Activated naive CD4-positive, alpha-beta T cell treated with anti-CD3 and anti-CD28 coated beads, Interleukin-2, amount 50 U/mL, for 16 hours (primary cell): ENCODE measurements at places on chromosomes 6 and 20.
A peak's percentile ranks its signal among the peaks of the same experiment; 100 is the strongest.

DNA sequence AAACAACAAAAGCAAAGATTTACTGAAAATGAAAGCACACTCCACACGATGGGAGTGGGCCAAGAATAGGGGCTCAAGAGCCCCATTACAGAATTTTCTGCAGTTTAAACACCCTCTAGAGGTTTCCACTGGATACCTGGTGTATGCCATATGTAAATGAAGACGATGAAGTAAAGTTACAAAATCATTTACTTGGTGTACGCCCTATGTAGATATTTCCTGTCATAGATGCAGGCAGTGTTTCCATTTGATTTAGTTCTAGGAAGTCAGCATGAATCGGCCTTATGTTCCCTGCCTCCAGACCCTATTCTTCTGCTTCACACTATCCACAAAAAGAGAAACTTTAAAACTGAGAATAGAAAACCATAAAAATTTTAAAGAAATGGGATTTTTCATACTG, 404.4 kb upstream of the GJE1 start:
- no peak for DNase-seq

- DNase-seq: no peak
These were observed 14.7 kb upstream of the CDKN1A start for GRCh38 chr6:36663504-36664446.

- DNase-seq: no peak
These were observed 144.3 kb downstream of the ADGRB3 start for GRCh38 chr6:68779366-68779765.

DNA sequence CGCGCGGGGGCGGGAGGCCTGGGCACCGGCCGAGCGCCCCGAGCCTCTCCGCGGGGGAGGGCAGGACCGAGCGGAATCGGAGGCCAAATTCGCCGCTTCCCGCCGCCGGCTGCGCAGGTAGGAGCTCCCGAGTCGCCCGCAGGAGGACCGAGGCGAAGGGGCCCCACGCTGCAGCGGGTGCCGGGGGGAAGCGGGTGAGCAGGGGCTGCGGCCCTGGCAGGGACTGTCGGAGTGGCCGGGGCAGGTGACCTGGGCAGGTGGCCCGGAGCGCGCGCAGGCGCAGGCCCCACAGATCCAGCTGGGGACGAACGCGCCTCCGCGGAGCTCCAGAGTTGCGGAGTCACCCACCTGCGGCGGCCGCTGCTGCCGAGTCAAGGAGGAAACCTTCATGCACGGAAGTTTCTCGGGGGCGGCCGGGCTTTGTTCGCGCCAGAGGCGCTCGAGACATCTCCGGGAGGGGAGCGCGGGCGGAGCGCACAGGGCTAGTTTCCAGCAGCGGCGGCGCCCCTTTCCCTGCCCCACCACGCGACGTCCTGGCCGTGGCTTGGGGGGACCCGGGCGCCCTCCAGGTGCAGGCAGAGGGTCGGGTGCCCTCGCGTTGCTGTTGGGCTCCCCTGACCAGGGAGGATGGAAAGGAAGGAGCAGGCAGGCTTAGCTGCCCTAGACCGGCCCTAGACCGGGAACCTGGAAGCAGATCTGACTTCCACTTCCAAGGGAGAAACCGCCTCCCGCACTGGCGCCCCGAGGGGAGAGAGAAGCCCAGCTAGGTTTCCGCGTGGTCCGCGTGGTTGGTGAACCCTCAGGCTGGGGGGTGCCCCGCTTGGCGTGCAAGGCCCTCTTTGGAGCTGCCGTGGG, 590 bp downstream of the SLCO4A1 start:
- peak; percentile 68 for DNase-seq

GRCh38 chr6:160792708-160793107, 90.7 kb downstream of the PLG start:
- no peak for DNase-seq

DNA sequence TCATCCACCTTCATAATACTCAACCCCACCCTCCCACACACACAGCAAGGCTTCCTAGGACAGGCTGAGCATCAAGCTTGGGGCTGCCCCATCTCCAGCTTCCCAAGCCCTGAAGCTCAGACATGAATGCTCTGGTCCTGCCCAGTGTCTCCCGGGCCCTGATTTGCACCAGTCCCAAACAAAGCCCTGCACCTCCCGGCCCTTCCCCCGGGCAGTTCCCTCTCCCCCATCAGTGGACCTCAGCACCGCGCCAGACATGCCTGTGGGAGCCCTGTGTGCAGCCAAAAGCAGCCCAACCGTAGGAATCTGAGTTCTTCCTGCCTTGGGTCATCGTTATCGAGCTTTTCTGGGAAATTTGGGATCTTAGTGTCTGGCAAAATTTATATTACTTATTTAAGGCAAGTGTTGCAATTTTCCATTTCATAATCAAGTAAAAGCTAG, 63.5 kb downstream of the THBS2 start:
- DNase-seq: no peak

- no peak for DNase-seq
These were observed 122.9 kb upstream of the MMS22L start for GRCh38 chr6:97405818-97406409.

- DNase-seq: no peak
These were observed 85.0 kb downstream of the PREP start for GRCh38 chr6:105317607-105318533.

DNA sequence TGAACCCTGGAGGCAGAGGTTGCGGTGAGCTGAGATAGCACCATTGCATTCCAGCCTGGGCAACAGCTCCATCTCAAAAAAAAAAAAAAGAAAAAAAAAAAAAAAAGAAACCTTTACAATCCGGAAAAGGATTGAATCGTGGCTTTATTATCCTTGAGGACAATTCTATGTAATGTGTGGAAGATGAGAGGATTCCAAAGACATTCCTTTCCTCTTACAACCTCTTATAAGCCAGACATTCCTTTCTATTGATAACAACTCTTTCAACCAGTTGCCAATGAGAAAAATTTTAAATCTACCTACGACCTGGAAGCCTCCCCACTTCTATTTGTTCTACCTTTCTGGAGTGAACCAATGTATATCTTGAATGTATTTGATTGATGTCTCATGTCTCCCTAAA, 91.2 kb upstream of the EEF1E1 start:
- DNase-seq: no peak

DNA sequence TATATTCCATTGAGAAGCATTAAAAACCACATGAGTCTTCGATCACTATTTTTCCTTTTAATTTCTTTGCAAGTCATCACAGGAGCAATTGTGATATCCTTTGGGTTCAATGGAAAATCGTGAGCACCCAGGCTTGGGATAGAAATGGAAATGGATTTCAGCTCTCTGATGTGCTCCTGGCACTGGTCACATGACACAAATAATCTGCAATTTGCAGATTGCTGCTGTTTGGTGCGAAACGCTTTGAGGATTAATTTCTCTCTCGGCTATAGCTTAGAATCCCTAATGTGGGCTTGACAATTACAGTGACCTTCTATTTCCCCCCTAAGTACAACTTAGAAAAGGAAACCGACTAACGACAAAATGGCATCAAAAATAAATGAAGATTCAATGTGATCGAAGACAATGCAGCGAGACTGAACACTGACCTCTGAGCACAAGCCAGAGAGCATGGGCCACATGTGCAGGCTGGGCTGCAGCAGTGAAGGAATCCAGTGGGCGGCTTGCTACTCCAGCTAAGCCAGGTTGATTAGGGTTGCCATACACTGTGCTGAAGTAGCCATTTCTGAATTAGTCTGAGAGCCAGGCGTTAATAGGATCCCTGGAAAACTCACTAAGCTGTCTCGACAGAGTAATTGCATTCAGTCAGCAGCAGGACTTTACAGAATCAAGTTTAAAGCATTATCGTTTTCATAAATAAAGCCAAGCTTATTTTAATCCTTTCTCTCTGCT, 301.8 kb upstream of the AGPAT4 start:
- DNase-seq: no peak

- no peak for DNase-seq
These were observed 303.6 kb upstream of the POU3F2 start for GRCh38 chr6:98530732-98531131.

DNA sequence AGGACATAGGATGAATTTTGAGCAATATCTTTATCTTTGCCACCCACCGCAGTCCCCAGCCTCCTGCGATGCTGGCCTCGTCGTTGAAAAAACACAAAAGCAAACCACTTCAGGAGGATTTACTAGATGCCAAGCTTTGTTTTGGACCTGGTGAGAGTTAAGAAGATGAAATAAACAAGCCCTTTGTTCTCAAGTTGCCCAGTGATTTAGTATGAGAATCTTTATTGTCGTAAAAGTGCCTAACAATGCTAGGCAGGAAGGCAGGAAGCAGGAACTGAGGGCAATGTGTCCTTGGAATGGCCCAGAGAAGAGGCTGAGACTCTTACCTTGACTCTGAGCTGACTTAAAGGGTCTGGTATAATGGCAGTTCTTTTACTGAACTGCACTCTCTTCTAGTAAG, 116.0 kb downstream of the TRMT11 start:
- no peak for DNase-seq

DNA sequence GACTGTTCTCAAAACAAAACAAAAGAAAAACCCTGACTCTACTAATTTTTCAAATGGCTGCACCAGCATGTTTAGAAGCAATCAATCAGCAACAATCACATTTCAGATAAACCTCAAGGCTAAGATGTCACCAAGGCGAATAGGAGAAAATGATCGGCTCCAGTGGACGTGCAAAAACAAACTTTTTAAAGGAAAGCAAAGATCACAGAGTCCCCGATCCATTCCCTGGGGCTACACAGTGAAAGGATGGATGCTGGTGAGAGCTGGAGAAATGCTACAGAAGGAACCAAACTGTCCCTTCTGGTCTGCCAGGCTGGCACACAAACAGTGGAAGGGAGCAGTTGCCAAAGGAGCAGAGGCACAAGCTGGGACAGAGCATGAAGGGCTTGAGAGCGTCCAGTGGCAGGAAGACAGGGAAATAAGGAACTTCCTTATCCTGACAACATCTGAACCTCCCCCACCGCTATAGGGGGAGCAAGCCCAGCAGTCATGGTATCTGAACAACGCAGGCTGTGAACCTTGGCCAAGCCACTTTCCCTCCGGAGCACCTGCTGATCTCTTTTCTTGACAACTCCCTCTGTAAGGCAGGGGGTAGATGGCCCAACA, 73.7 kb upstream of the HIVEP1 start:
- no peak for DNase-seq

- DNase-seq: no peak
These were observed 30.1 kb downstream of the ARFGEF2 start for GRCh38 chr20:48951646-48952045.

GRCh38 chr20:46520976-46521579, 7.7 kb upstream of the ZNF334 start:
- DNase-seq: peak; percentile 23

DNA sequence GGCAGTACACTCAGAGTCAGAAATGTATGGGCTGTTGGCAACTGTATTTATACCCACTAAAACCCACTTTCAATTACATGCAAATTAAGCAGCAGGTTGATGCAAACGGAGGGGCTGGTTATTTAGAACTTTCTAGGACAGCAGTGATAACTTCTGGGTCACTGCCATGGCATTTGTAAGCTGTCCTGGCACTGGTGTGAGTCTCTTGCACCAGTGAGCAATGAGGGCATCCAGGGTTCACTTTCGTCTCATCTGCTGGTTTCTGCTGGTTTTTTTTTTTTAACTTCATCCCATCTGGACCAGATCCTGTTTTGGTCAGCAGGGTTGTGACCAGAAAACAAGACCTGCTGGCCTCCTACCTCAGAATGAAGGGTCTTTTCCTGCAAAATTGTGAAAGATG, 49.2 kb downstream of the CDH26 start:
- DNase-seq: no peak

DNA sequence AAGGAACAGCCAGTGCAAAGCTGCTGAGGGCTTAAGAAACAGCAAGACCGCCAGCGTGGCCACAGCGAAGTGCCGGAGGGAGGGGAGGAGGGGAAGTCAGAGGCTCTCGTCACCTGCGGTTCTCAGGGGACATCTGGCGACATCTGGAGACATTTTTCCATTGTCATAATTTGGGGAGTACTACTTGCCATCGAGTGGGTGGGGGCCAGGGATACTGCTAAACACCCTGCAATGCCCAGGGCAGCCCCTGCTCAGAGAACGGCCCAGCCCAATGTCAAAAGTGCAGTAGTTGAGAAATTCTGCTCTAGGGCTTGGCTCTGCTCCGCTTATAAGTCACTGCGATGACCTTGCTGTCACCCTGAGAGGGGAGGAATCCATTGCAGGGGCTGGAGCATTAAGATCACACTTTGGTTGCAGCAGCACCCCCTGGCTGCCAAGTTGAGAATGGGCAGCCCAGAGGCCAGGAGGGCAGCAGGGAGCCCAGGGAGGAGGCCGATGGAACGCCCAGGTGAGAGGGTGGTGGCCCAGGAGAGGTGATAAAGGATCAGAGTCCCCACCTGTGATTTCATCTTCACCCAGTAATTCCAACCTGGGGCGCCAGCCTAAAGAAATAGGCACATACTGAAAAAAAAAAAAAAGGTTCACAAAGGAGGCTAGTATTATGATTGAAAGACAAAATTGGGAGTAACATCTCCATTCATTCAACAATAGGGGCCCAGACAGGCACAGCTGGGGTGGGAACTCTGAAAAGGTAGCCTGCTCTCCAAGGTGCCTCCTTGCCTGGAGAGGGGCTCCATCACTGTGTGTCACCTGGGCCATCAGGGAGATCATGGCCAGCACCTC, 218.2 kb downstream of the BMP7 start:
- no peak for DNase-seq

GRCh38 chr20:57069442-57069841, 197.0 kb downstream of the BMP7 start:
- DNase-seq: no peak

GRCh38 chr20:50982363-50982762, 23.7 kb downstream of the MOCS3 start:
- no peak for DNase-seq

DNA sequence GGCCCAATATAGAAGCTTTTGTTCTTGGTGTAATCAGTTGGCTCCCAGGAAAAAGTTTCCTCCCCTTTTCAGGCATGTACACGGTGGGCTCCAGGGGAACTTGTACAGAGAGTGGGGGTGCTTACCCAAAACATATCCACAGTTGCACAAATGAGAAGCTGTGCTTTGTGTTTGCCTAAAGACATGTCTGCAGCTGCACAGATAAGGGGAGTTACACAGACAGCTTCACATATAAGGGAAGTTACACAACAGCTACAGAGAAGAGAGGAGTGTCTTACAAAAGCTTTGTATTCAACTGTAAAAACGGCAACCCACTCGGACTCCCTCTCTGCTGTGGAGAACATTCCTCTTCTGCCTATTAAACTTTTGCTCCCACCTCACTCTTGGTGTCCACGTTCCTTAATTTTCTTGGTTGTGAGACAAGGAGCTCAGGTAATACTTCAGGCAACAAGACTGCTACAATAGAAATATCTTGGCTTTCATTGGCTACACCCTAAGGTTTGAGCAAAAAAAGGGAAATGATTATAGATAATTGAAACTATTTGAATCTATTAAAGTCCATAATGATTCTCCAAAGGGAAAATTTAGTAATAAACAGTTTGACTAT, 7.4 kb upstream of the PNRC1 start:
- DNase-seq: no peak

DNA sequence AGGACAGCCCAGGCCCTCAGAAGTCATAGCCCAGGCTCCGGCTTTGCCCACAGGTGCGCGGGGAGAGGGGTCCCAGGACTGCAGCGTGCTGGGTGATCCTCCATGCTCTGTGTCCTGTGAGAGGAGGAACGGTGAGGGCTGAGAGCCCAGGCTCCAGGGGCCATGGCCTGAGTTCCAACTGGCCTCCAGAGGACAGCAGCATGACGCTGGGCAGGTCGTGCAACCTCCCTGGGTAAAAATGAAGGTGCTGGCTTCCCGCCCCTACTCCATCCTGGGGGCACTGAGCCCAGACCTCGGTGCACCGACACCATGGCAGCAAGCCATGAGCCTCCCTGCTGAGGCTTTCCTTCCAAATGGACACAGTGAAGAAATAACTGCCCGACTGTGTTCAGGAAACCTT, 305.4 kb downstream of the TAF4 start:
- DNase-seq: no peak
